Stimulated activated CD8-positive, alpha-beta memory T cell treated with anti-CD3 and anti-CD28 coated beads, Interleukin-7, amount 100 ng/mL, for 1 hour (primary cell): ENCODE measurements at places on chromosomes 7 and 10.

DNA sequence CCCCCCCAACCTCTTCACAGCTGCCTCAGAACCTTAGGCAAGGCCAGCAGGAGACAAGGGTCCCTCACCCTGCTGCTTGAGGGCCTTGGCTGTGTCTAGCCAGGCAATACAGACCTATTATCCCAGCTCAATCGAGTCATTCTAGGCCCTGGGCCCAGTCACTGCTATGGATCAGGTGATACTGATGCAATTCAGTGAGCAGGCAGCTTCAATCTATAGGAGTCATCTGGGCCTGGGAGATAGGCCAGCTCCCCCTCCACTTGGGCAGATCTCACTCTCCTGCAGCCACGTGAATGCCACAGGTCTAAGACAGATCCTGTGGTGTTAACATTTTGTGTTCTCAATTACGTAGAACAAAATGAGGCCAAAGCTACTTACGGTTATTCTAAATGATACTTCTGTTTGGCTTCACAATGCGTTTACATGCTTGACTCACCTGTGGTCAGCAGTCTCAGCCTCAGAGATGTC is 68.0 kb upstream of the LRRC4 start:
- DNase-seq = no peak

DNA sequence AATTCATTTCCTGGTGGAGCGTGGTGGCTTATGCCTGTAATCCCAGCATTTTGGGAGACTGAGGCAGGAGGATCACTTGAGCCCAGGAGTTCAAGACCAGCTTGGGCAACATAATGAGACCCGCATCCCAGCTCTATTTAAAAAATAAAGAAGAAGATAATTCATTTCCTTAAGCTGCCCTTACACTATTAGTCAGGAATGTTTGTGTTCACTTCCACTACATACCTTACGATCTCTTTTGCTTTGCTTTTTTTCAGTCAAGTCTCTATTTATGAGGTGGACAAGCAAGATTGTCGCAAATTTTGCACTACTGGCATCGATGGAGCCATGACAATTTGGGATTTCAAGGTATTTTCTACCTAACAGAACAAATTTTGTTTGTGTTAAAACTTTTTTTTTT is 11.2 kb upstream of the ARPC1B start:
- no peak for DNase-seq

DNA sequence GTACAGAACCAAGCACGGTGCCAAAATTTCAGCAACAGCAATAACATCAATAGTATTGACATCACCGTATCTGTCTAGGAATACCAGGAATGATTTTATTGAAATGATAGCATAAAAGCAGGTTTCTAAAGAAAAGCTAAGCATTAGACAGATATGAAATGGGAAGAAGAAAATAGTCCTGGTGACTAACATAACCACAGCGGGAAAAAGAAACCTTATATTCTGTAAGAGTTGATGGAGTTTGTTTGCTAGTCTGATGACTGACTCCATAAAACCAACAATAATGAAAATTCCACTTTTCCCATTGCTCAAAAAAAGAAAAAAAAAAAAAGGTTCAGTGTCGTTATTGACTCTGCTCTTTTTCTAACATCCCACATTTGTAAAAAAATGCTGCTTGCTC is 668.3 kb downstream of the IPMK start:
- no peak for DNase-seq

DNA sequence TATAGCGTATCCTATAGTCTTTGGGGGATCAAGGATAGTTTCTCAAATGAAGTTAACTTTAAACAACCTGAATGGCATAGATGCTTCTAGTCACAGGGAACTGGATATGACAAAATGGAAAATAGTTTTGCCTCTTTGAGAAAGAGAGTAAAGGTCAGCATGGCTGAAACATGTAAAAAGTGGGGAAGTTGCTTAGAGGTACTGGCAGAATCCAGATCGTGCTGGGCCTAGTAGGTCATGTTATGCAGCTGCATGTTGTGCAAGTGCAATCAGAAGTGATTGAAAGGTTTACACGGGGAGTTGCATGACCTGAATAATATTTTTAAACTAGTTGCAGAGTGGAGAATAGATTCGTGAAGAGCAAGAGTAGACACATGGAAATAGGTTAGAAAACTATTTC is 201.1 kb upstream of the HDAC9 start:
- DNase-seq = no peak

- no peak for DNase-seq
Measured at GRCh38 chr10:65033957-65034356, 1512.8 kb downstream of the REEP3 start.

DNA sequence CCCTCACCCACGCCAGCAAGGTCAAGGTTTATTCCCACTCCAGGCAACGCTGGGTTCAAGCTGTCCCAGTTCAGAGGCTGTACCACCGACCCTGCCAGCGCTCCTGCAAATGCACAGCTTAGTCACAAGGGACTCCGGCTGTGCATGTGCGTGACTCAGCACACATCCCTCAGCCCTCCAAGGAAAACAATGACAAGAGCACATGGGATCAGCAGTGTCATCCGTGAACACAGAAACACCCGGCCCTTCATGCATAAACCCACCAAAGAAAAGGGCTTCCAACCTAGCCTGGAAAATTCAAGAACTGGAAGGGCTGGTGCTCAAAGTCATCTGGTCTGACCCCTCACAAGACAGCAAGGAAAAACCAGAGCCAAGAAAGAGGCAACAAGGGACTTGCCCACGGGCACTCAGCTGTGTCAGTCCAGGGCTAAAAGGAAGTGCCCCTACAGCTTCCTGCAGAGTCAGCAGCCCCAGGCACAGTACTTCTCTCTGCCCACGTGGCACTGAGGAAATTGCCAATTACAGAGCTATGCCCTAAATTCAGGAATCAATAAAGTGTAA is 106.1 kb downstream of the KCNMA1 start:
- DNase-seq = no peak

DNA sequence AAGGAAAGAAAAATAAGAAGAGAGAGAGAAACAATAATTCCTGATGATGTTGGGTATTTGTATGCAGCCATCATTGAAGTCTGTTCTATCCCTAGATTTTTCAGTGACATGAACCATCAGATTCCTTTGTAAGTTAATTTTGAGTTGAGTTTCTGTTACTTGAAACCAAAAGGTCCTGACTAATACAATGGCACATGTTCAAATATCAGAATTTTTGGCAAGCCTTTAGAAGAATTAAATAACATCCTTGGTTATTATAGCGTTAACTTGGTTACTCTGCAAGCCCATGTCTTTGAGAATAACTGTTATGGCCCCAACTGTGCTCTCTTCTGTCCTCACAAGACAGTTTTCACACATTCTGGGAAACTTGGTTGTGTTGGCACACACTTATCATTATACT is 66.5 kb downstream of the SYPL1 start:
- no peak for DNase-seq

- DNase-seq = no peak
Measured at GRCh38 chr10:48805848-48806247, 121.2 kb downstream of the WDFY4 start.

DNA sequence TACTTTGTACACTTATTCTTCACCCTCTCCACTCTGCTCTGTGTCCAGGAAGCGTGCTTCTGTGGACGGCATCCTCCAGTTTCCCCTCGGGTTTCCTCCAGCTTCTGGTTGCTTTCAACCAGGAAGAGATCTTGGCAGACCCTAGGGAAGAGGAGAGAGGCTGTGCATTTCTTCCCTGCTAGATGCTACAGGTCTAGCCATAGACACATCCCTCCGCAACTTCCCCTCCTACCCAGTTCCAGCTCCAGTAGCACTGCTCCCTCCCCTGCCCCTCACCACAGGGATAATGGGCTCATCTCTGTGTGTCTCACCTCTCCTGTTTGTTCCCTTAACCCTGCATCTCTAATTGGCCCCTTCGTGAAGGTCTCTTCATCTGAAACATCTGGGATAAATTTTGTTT is 16.3 kb downstream of the TLL2 start:
- no peak for DNase-seq

DNA sequence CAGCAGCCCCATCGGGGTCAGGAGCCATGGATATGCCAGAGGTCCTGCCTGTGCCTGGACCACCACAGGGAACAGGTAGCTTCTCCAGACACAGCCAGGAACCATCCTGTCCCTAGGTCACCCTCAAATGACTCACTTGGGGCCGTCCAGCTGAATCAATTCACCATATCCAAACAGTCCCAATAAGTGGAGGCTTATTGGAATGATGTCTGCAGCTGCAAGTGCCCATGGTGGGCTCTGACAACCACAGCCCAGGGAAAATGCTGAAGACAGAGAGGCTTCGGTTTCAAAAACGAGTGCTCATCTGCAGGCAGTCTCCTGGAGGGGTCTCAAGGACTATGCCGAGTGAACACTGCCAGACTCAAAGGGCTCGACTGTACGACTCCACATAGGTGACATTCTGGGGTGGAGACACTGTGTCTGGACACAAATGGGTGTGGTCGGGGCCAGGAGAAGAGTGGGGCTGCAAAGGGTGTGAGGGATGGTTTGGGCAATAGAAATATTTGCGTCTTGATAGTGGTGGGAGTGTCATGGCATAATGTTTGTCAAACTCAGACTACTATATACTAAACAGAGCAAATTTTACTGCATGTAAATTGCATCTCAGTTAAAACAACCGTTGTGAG is 204.8 kb downstream of the TNS3 start:
- DNase-seq = no peak

DNA sequence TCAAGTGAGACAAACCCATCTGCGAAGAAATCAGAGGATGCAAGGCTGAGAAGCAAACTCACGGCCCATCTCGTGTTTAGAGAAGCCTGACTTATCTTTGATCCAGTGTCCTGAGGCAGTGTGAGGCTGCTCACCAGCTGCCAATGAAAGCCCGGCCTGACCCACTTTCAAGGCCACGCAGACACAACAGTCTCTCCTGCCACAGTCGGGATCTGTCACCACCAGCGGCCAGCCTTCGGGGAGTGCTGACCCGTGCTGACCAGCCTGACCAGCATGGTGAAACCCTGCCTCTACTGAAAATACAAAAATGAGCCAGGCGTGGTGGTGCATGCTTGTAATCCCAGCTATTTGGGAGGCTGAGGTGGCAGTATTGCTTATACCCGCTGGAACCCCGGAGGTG is 7.4 kb upstream of the DNAJB6 start:
- DNase-seq = no peak

DNA sequence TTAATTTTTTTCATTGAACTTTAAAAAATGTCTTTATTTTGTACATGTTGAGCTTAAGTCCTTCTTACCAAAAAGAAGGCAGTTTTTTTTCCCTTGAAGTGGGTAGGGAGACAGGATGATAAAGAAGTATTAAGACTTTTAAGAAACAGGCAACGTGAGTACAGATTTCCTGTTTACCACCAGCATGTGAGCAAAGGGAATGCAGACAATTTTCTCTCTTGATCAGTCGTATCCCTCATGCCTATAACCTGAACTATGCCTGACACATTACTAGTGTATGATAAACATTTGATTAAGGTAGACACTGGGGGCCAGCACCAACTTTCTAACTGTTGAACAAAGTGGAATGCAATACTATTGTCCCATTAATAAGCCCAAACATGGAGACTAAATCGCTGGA is 8.8 kb upstream of the OR2A2 start:
- no peak for DNase-seq

DNA sequence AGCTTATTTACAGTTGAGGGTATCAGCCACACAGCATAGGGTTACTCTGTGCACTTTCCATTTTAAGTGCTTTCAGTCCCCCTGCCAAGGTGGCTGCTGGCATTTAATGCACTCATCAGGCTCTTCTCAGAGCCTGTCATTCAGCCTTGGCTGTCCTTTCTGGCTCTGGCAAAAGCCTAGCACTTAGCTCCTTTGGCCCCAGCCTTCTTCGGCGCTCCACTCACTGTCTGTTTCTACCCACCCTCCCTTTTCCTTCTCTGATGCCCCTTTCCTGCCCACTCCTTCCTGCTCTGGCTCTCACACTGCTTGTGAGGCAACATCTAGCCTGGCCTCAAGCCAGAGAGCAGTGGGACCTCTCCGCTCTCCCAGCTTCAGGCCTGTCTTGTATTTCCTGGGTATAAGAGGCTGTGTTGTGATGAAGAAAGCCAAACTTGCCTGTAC is 60.2 kb downstream of the WIPF3 start:
- DNase-seq = no peak

- DNase-seq = no peak
Measured at GRCh38 chr7:129635300-129636029, 23.9 kb downstream of the NRF1 start.

DNA sequence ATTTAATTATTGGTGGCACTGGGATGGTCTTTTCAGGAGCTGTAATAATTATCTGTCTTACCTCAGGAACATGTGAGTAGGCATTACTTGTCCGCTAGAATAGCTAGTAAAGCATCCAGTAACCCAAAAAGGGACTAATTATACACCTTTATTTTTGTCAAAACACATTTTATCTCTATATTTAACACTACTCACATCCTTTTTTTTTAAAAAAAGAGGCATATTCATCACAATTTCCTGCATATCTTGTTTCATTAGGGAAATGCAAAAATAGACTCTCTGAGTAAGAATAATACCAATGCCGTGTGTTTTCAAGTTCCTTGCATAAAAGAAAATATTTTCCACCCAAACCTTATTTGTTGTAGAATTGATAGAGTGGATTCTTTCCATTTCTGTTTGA is 99.5 kb downstream of the VTI1A start:
- no peak for DNase-seq

DNA sequence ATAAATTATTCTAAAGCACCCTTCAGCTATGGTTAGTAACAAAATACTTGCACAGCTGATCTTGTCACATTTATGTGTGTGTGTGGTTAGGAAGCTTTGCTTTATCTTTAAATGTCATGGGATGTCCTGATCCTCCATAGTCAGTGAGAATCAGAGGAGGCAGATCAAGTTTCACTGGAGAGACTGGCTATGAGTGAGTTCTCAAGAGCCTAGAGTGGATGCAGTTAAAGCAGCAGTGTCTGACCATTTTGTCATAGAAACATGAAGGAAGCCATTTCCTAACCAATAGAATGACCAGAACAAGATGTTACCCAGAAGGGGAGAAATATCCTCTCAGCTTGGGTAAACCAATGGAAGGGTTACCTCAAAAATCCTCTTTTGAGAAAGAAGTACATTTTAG is 207.2 kb upstream of the DKK1 start:
- DNase-seq = no peak

- DNase-seq = no peak
Measured at GRCh38 chr7:44449584-44449928, 40.9 kb downstream of the NUDCD3 start.

DNA sequence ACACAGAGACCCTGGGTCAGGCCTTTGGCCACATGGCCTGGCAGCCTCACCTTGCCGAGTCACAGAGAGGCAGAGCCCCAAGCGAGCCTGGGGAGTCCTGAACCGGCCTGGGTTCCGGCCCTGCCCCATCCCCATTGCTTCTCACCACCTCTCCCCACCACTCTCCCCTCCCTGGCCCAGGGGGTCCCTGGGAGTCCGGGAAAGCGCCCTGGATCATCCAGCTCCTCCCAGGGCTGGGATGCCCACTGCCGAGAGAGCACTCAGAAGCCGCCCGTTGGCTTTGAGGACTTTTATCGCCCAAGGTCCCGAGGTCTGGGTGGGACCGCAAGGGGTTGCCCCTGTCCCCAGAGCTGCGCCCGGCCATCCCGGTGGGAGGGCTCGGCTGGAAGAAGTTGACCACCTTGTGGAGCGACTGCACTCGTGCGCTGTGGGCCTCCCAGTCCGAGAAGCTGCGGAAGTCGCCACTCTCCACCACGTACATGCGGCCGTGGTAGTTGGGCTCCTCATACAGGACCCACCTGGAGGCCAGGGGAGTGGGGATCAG is 8.1 kb downstream of the CRYGN start:
- DNase-seq = no peak

GRCh38 chr10:117699436-117700075 is 157.0 kb downstream of the EMX2 start:
- no peak for DNase-seq
